ENCODE measurements at places on chromosomes 13 and 19. TPM values are rescaled to one million over a fixed set of nuclear protein-coding genes. Genes with fewer than 3 reads are reported as not detected.

The SRRM5 gene
- total RNA-seq: not detected

The S1PR2 gene
- 3.5 TPM for total RNA-seq

The APBA3 gene
- 30.9 TPM for total RNA-seq

The ZNF888 gene
- total RNA-seq: 3.0 TPM

The CNOT3 gene
- 10.9 TPM for total RNA-seq

The IGFL1 gene
- not detected for total RNA-seq

The C1QTNF9 gene
- total RNA-seq: not detected

DNA sequence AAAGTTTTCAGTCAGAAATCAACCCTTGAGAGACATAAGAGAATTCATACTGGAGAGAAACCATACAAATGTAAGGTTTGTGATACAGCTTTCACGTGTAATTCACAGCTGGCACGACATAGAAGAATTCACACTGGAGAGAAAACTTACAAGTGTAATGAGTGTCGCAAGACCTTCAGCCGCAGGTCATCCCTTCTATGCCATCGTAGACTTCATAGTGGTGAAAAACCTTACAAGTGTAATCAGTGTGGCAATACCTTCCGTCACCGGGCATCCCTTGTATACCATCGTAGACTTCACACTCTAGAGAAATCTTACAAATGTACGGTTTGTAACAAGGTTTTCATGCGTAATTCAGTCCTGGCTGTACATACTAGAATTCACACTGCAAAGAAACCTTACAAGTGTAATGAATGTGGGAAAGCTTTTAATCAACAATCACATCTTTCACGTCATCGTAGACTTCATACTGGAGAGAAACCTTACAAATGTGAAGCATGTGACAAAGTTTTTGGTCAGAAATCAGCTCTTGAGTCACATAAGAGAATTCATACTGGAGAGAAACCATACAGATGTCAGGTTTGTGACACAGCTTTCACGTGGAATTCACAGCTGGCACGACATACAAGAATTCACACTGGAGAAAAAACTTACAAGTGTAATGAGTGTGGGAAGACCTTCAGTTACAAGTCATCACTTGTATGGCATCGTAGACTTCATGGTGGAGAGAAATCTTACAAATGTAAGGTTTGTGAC is 15.7 kb upstream of the ZNF701 start:
- no peak for DNase-seq

GRCh38 chr13:79349011-79349410 is 57.0 kb downstream of the RBM26 start:
- no peak for DNase-seq

DNA sequence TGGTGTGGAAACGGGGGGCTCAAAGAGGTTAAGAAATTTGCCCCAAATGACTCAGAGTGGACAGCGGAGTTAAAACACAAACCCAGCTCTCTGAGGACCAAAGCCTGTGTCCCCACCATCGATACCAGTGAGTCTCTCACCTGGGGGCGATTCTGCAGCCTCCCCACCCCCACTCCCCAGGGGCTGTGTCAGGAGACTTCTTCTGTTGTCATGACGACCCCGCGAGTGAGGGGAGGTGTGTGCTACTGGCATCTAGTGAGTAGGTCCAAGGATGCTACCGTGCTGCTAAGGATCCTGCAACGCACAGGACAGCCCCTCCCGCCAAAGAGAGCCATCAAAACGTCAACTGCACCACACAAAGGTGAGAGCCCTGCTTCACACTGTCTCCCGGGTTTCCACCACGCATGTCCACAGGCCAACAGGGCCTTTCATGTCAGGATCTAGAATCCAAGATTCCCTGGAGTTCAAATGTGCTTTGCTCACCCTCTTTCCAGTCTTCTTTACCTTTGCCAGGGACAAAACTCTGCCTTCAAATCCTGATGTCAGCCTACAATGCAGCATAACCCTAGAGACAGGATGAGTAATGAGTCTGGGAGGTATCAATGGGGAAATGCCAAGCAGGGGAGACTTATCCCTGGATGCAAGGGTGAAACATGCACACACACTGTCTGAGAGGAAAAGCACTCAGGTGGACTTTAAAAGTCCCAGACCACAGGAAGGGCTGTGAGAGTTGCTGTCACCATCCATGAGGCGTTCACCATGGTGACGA is 3.9 kb downstream of the RANBP3 start:
- no peak for DNase-seq

DNA sequence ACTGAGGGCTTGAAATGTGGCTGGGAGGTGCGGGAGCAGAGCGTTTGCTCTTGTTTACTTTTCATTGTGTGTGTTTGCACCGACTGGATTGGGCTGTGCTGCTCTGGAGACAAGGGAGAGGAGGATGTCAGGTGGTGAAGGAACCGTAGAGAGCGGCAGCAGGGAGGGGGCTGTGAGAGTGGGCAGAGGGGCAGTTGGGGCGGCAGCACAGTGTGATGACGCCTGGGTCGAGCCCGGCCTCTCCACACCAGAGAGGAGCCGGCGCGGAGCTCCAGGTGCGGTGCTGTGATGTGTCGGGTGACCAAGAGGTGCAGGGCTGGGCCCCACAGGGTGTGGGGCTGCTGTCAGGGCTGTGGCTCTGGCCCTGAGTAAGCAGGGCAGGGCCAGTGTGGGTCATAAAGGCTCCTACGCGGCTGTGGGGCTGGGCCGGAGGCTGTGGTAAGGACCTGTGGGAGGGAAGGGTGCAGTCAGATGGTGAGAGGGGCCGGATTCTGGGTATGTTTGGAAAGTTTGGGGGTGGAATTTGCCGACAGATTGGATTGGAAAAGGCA is 10.5 kb downstream of the NAXD start:
- DNase-seq: no peak

DNA sequence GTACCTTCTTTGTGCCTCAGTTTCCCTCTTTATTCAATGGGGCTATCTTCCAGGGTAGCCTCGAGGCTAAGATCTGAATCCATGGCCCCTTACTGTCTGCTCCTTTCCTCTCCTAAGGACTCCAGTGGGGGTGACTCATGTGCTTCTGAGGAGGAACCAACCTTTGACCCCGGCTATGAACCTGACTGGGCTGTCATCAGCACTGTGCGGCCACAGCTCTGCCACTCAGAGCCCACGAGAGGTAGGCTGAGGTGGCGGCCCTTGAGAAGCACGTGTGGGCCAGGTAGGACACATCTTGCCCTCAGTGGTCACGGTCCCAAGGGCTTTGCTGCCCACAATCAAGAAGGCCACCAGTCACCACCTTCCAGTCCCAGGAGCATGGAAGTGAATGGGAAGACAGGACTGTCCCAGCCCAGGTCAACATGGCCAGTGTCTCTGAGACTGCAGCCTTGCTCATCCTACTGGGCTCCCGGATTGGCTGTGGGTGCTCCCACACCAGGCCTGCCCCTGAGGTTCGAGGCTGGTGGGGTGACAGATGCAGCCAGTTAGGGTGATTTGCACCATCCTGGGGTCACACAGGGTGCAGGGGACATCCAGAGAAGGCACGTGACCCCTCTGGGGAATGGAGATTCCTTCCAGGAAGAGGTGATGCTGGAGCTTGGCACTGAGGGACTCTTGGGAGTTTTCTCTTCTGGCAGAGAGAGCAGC is 2.8 kb downstream of the TBC1D17 start:
- DNase-seq: no peak

DNA sequence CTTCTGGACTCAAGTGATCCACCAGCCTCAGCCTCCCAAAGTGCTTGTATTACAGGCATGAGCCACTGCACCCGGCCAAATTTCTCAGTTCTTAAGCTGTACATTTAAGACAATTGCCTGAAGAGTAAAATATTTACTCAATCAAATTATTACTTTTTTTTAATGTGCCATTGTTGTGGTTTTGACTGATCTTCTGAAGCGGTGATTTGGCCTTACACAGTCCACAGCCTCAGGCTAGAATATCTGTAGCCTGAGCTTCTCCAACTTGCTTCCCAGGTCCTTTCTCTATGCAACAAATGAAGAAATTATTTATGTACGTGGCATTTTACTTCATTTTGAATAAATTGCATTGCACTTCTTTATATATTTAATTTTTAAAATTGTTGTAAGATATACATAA is 281.3 kb downstream of the KLF5 start:
- no peak for DNase-seq

All from Daoy (cell line).